ENCODE measurements at places on chromosomes 5 and 9.

- DNase-seq = peak; percentile 42
Observed at GRCh38 chr9:132169672-132170392, 8.0 kb downstream of the NTNG2 start.

DNA sequence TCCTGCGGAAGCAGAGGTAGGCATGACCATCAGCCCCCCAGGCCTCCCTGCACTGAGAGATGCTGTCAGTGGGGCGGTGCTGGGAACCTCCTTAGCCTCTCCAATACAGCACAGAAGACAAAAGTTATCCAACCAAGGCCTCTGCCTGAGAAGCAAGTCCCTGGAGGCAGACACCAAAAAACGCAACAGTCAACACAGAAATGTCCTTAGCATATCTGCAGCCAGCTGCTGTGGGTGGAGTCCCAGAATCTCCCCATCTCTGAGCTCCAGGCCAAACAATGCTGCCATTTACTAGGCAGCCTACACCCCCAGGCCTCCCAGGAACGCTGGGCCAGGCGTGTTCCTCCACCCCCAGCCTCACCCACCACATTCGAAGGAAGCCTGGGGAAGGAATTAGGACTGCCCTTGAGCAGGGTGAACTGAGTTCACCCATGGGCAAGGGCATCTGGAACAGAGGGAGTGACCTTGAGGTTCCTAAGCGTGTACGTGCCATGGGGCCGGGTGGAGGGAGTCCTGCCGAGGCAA lies 43.7 kb downstream of the STK10 start:
- peak; percentile 21 for DNase-seq

DNA sequence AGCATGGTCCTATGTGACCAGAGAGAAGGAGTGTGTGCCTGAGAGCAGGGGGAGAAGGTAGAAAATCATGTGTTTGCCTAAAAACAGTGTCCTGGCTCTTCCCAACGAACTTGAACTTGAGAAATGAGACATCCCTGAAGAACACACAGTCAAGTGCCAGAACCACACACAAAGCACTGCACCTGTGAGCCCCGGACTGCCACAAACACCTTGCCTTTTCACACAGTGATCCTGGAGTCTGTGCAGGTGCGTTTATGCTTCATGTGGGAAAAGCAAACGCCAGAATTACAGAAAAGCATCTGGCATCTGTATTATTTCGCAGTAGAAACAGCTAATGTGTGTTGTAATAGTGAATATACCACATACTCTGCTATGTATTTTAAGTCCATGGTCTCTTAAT lies 9.3 kb downstream of the CTNND2 start:
- no peak for DNase-seq

DNA sequence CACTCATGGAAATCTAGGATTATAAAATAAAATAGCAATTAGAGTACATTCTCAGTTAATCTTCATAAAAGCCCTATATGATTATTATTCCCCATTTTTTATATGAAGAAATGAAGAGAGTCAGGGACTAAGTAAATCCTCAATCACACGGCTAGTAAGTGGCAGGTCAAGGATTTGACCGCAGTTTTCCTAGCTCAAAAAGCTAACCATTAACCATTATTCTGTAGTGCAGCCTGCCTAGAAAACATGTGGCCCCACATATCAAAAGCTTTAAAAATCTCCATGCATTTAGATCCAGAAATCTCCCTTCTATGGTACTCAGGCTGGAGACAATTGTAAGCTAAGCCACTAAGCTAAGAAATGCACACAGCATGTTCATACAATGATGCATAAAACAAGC lies 21.4 kb downstream of the EPB41L4A start:
- DNase-seq = no peak

- no peak for DNase-seq
Observed at GRCh38 chr5:44252545-44252944, 136.7 kb downstream of the FGF10 start.

DNA sequence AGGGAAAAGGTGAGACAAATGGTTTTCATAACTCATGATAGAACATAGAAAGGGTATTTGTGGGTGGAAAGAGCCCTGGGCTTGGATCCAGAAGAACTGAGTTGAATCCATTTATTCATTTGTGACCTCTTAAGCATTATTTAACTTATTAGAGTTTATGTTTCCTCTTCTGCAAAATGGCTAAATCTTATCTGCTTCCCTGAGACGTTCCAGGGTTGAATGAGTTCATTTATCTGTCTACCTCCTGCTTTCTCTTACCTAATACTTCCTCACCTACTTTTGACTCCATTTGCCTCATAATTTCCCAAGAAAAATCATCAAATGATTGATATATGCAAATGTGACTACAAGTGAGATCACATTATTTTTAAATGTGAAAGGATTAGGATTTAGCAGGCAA lies 152.7 kb upstream of the GAS1 start:
- DNase-seq = no peak

- DNase-seq = no peak
Observed at GRCh38 chr5:160837211-160837610, 14.8 kb downstream of the ATP10B start.

DNA sequence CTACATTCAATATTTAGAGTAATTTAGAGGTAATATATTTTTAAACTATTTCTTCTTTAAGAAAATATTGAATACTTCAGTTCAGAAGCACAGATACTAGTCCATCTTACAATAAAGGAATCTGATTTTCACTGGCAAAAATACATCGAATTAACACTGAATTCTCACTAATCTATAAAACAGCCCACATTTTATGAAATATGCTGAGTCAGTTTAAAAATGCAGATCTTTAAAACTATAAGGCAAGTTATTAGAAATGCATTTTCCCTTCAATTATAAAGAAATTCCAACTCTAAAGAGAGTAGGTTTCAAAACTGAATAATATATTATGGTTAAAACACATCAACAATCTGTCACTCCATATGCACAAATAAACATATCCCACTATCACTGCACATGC lies 232.5 kb downstream of the SLF1 start:
- no peak for DNase-seq

- DNase-seq = no peak
Observed at GRCh38 chr5:115384587-115385375, 88.3 kb upstream of the CCDC112 start.

- DNase-seq = no peak
Observed at GRCh38 chr9:74458832-74459231, 38.3 kb upstream of the RORB start.

- no peak for DNase-seq
Observed at GRCh38 chr5:168883281-168883741, 304.1 kb upstream of the PANK3 start.

GRCh38 chr5:83751201-83751600 lies 30.5 kb upstream of the HAPLN1 start:
- DNase-seq = no peak

DNA sequence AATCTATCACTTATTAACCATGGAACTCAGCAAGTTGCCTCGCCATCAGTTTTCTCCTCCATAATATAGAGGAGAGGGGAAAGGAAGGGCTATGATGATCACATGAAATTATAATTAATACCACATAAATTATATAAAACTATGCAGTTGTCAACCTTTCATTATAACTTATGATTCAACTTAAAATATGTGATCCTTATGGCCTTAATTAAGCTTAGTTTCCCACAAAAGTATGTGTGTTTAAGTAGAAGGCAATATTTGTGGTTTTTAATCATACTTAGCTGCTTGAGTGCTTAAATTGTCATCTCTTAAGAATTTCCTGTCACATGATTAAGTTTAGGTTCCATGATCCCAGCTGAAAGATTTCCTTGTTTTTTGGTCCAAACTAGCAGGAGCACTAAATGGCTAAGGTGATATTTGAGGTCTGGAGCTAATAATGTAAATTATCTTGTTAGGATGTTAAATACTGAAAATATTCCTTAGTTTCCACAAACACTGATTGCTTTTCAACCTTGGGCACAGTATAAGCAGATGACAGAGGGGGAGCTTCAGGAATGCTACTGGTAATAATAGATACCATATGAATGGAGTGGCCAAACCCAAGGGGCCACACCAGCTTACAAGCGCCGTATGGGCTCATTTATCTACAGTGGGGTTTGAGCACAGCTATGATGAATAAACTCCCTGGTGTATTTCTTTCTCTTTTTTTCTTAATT lies 26.4 kb upstream of the F2R start:
- DNase-seq = peak; percentile 97

DNA sequence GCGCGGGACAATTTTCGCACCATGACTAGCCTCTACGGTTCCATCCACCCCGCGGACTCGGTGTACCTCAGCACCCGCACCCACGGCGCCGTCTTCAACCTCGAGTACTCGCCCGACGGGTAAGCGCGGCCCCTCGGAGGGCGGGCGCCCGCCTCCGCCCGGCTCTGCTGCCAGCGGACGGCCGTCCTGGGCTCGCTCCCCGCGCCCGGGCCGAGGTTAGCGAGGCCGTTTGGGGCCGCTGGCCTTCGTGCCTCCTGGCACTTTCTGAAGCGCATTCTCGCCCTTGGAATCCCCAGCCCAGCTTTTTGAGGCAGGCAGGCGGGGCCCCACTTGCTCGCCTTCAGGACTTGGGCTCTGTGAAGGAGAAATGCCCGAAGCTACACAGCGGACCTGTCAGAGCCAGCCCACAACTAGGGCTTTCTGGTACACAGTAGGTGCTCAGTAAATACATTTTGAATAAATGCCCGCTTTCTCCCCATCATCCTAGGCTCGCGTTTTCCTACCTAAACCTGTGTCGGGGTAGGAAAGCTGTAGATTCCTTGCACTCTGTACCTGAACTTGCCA lies 772 bp downstream of the DCAF10 start:
- peak; percentile 9 for DNase-seq

GRCh38 chr9:90007516-90008440 lies 403.0 kb downstream of the GADD45G start:
- peak; percentile 87 for DNase-seq

GRCh38 chr5:66795682-66796081 lies 199.5 kb downstream of the MAST4 start:
- DNase-seq = no peak

GRCh38 chr5:144598451-144599068 lies 427.9 kb downstream of the KCTD16 start:
- no peak for DNase-seq

GRCh38 chr5:138544181-138545134 lies 1.4 kb upstream of the ETF1 start:
- peak; percentile 29 for DNase-seq

DNA sequence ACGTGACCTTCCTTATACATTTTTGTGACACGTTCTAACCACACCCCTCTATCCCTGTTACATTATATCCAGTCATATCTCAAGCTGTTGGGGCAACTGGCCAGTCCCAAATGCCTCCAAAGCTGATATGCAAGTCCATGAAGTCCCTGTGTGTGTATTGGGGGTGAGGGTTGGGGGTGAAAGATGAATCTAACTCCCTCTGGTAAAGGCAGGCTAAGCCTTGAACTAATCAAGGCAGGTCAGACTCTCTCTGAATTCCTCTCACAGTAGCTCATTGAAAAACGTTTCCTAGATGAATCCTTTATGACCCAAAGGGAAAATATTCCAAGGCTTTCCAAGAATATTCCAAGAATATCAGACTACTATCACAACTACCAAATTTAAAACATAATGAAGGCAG lies 174.4 kb downstream of the MUSK start:
- peak; percentile 52 for DNase-seq

- peak; percentile 98 for DNase-seq
Observed at GRCh38 chr9:130446101-130446861, 1.5 kb downstream of the ASS1 start.

GRCh38 chr5:127006744-127007143 lies 23.6 kb downstream of the MARCHF3 start:
- peak; percentile 48 for DNase-seq

DNA sequence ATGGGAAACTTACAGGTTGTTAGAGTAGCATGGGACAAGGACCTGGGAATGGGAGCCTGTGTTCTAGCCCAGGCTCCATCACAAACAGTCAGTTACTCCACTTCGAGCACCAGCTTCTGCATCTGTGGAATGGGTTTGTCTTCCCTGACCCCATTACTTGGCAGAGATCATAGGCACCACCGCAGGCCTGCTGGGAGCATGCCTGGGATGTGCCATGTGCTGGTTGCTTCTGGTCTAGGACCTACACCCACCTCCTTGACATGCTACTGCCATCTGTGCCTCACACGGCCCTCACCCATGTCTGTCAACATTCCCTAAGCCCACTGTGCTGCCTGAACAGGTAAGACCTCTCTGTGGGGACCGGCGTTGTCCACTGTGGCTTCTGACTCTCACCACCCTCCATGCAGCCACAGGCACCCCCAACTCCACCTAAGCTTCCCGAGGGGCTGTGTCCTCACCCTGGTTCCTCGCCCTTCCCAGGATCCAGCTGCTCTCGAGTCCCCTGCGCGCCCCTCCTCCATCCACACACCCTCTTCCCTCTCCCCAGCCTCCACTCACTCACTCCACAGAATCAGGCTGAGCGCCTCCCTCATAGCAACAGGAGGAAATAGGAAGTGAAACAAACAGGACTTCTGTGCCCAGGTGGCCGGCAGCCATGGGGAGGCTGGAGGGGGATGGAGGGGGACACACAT lies 85.9 kb upstream of the FAM120A start:
- no peak for DNase-seq

DNA sequence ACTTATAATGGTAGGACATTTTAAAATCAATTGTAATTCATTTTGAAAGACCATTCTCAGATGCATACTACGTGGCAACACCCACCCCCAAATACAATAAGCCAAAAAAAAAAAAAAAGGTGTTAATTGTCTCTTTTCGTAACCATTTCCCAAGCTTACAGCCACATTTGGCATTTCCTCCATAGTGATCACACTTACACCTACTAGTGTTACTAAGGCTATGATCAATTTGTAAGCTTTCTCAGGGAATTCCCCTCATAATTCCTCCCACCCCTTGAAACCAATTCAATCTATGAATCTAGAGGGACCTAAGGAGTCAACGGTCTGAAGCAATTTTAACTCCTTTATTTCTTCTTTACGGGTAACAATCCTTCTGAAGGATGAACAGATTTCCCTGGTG lies 40.1 kb downstream of the NR2F1 start:
- DNase-seq = no peak

- no peak for DNase-seq
Observed at GRCh38 chr9:16530669-16531642, 339.5 kb downstream of the BNC2 start.

- no peak for DNase-seq
Observed at GRCh38 chr9:90801241-90801972, at the start of gene SYK. Gene SYK (plus strand): TSS chr9:90801819. CDS start chr9:90843899, 42,080 bp downstream.

DNA sequence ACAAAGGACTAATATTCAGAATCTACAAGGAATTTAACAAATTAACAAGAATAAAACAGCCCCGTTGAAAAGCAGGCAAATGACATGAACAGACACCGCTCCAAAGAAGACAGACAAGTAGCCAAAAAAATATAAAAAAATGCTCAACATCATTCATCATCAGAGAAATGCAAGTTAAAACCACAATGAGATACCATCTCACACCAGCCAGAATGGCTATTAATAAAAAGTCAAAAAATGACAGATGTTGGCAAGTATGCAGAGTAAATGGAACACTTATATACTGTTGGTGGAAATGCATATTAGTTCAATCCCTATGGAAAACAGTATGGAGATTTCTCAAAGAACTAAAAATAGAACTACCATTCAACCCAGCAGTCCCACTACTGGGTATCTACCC lies 302.7 kb upstream of the RGMB start:
- DNase-seq = no peak

- DNase-seq = no peak
Observed at GRCh38 chr5:158629591-158630312, 470.0 kb downstream of the EBF1 start.

All from AG10803 (cell line).